Inflammatory macrophage treated with lipopolysaccharide for 4 hours (primary cell): ENCODE measurements at places on chromosomes 7 and 10.

- peak; percentile 44 for DNase-seq
Measured at GRCh38 chr7:141039376-141039775, 24.6 kb upstream of the MRPS33 start.

- DNase-seq, result peak; percentile 19
Measured at GRCh38 chr10:52729271-52730104, 43.1 kb downstream of the MBL2 start.

GRCh38 chr10:22657024-22657423 is 57.4 kb downstream of the PIP4K2A start:
- no peak for DNase-seq

GRCh38 chr7:36855330-36855729 is 131.0 kb upstream of the AOAH start:
- no peak for DNase-seq

- no peak for DNase-seq
Measured at GRCh38 chr7:143987513-143987912, 12.6 kb upstream of the OR6B1 start.

DNA sequence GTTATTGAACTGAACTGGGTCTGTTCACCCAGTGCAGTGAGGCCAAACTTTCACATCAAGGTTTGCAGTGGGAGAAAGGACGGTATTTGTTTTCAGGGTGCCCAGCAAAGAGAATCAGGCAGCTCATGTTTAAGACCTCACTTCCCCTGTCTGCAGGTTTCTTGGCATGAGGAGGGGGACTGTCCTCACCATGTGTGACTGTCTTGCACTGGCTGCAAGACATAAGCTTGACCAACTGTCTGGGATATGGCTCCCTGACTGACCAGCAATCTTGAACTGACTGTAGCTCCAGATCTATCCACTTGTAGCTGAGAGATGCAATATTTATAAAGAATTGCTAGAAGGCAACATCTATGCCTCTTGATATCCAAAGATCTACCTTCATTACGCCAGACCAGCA is 39.9 kb downstream of the RAMP3 start:
- DNase-seq, result no peak

- DNase-seq, result peak; percentile 28
Measured at GRCh38 chr7:129782818-129783583, 169.8 kb downstream of the UBE2H start.

DNA sequence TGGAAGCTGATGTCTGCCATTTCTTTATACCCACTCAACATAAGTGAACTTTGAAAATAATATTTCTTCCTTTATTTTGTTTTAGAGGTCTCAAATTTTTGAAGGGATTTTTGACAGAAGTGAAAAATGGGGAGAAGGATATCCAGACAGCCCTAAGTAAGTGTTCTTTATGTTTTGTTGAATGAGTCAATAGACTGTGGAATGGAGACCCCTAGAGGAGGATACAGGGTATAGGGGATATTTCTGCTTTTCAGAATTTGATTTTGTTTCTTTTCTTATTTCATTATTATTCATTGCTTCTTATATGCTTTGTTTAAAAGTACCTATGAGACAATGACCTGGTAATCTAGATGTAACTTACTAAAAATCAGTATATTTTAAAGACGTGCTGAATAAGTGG is 34.4 kb downstream of the PLEKHA8 start:
- DNase-seq, result peak; percentile 36
